ENCODE measurements at places on chromosomes 2 and 18.

DNA sequence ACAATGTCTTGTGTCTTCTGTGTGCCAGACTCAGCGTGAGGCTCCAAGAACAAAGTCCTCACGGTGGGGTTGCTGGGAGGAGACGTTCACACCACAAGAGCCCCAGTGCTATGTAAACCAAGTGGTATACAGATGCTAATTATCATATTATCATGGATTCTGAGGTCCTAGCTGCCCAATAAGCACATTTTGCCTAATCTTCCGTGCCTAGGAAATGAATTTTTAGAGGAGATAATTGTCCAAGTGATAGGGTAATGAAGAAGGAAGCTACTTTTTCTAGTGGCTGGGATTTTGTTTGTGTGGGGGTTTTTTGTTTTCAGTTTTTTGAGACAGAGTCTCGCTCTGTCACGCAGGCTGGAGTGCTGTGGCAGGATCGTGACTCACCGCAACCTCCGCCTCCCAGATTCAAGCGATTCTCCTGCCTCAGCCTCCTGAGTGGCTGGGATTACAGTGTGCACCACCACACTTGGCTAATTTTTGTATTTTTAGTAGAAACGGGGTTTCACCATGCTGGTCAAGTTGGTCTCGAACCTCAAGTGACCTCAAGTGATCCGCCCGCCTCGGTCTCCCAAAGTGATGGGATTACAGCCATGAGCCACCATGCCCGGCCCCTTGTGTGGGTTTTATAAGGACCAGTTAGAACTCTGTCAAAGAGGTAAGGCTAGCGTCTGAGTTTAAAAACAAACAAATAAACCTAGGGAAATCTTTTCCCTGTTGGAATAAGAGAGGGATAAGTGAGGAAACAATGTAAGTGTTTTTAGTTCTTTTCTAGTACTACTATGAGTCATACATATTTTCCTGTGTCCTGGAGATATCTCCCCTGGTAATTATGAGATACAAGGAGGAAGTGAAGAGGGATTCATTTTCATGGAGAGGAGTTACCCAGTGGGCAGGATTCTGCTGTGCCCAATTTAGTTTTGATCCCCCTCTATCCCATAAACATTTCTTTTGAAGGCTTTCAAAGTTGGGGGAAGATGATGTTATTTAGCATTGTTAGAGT, 9.5 kb upstream of the SMAD7 start:
- DNase-seq, result no peak

GRCh38 chr18:48265328-48265727, 143.9 kb downstream of the ZBTB7C start:
- no peak for DNase-seq

DNA sequence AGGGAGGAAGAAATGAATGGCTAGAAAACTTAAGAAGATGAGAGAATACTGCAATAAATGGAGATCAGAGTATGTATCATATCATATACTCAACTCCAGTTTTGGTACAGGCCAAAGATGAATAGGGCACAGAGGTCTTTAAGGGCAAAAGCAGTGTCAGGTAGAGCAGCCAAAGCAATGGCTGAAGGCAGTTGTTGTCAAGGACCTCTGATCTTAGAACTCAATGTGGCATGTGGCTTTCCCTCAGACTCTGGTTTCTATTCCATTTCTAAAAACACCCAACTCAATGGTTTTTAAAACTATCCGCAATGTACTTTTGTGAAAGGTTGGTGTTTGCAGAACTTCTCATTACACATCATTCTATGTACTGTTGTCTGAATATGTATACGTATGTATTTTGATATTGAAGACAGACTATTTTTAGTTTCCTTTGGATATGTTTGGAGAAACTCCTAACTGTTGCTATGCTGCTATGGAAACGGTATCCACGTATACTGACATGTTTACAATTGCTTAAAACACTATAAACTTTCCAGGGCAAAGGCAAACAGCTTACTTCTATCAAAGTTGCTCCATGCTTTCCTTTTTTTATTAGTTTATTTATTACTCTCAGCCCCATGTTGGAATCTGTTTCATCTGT, 58.1 kb upstream of the PELI1 start:
- DNase-seq, result no peak

DNA sequence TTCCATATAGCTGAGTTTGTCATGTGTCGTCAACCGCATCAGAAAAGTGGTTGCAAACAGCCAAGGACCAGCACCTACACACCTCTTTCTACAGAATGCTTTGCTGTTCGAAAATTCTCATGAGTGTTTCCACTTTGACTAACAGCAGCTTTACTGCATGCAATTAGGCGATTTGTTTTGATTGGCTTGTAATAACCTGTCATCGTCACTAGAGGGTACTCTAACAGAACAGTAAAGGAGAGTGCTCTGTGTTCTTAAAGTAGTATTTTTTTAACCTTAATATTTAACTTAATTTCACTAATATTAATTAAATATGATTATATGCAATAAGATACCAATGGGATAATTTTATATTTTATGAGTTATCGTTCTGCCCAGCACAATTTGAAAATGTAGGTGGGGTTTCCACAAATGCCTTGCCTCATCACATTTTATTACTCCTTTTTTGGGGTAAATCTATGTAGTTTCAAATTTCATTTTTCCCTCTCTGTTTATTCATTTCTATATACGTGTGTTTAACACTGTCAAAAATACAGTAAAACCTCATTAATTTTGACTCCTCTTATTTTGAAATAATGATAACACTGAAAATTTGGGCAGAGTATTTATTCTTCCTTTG, 502.2 kb downstream of the NRXN1 start:
- no peak for DNase-seq

DNA sequence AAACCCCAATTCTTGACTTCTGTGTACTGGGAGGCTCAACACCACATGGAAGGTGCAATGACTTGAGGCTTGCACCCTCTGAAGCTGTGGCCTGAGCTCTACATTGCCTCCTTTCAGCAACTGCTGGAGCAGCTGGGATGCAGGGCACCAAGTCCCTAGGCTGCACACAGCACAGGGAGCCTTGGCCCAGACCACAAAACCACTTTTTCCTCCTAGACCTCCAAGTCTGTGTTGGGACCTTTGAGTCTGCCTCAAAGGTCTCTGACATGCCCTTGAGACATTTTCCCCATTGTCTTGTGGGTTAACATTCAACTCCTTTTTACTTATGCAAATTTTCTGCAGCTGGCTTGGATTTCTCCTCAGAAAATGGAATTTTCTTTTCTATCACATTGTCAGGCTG, 62.6 kb upstream of the KCNE4 start:
- DNase-seq, result no peak

DNA sequence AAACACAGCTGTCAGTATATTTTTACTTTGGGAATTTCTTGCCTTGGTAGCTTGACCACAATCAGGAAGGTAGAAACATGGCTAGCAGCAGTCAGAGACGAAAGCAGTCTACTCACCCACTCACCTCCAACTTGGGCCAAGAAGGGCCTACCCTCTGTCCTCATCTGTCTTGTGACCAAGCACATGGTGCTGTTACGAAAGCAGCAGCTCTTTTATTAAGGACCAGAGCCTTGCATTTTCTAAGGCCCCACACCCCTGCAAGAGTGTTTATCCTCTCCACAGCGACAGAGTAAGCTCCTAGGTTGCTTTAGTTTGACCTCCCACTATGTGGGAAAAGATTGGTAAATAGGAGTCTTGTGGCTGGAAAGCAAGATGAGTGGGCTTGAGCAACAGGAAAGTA, 31.3 kb upstream of the MSTN start:
- no peak for DNase-seq

GRCh38 chr2:143150287-143150686, 21.1 kb downstream of the ARHGAP15 start:
- DNase-seq, result no peak

- no peak for DNase-seq
These were observed 115.8 kb downstream of the C2orf74 start for GRCh38 chr2:61277756-61278155.

GRCh38 chr2:72145658-72146329, 1.9 kb downstream of the CYP26B1 start:
- DNase-seq, result no peak

- no peak for DNase-seq
These were observed 89.1 kb downstream of the ZEB2 start for GRCh38 chr2:144430722-144431391.

DNA sequence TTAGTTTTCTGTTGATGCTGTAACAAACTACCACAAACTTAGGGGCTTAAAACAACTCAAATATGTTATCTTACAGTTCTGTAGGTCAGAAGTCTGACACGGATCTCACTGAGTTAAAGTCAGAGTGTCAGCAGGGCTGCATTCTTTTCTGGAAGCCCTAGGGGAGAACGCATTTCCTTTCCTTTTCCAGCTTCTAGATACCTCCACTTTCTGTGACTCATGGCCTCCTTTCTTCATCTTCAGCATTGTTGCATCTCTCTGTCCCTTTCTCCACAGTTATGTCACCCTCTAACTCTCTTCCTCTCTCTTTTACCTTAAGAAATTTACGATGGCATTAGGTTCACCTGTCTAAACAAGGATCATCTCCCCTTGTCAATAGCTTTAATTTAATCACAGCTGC, 13.3 kb upstream of the PPP4R1 start:
- no peak for DNase-seq

DNA sequence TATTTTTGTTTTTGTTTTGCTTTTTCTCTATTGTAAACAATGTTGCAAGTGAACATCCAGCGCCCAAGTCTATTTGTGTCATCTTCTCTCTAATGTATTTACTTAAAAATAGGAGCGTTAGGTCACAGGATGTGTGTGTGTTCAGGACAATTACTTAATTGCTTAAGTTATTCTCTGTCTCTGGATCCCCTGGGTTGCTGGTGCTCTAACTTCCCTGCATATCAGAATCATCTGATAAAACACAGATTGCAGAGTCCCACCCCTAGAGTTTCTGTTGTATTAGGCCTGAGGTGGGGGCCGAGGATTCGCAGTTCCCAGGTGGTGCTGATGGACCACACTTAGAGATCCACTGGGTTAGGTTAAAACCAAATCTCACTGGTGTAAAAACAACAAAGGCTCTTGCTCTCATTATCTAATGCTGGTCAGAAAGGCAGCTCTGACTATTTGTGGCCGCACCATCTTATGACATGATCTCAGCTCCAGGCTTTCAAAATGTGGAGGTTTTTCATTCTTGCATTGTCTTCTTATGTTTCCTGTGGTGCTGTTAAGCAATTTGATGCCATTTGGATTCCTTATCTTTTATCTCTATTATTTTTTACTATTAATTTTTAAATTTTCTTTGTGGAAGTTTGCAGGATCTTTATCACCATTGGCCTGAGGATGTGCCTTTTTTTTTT, 87.7 kb downstream of the CLIP4 start:
- no peak for DNase-seq

- DNase-seq, result no peak
These were observed 146.5 kb downstream of the AGAP1 start for GRCh38 chr2:235640377-235640776.

- DNase-seq, result no peak
These were observed 247.3 kb downstream of the SH3BP4 start for GRCh38 chr2:235199128-235199527.

- DNase-seq, result no peak
These were observed 329.3 kb downstream of the INSIG2 start for GRCh38 chr2:118417406-118418120.

DNA sequence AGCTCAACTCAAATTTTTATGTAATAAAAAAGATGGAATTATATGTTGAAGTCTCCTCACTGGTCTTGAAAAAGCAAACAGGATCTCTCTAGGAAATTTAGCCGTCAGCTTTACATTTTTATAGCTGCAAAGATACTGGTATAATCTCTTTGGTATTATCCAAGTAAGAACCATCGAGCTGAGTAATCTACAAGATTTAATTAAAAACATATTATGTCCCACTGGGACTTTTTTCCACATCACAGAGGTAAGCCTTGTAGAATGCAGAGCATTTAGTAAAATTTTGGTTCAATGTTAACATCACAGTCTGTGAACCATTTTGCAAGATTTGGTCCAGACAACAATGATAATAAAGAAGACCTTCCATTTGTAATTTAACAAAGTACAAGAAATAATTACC, 162.6 kb upstream of the SLC39A10 start:
- DNase-seq, result no peak

DNA sequence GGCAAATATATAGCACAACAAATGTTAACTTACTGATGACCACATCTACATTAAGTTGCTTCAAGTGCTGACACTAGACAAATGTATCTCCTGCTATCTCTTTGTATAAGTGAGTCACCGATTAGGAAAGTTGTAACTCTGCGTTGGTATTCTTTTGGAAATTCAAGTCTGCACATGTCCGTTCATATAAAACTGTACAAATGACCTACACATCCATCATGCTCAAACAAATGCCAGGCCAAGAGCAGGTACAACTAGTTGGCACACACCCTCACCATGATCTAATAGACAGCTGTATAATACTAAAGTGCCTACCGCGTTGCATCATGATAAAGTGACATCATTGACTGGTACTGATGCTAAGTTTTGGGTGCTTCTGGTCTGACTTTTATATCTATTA, 141.1 kb downstream of the RBMS1 start:
- DNase-seq, result no peak

DNA sequence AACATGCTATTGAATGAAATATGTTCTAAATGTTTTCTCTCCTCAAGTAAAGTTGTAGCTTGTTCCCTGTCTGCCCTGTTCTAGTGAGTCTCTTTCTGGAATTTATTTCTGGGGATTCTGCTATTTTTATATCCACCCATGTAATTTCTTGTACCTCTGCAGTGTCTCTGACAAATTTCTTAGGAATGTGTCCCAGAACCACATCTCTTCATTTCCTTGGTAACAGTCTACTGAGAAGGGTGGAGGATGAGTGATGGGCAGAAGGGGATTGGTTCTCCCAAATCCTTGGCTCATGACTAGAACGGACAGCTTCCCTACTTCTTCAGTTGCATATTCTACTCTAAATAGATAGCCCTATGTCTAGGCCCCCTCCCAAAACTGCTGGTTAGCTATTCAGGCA, 490.6 kb upstream of the LINC00305 start:
- no peak for DNase-seq

DNA sequence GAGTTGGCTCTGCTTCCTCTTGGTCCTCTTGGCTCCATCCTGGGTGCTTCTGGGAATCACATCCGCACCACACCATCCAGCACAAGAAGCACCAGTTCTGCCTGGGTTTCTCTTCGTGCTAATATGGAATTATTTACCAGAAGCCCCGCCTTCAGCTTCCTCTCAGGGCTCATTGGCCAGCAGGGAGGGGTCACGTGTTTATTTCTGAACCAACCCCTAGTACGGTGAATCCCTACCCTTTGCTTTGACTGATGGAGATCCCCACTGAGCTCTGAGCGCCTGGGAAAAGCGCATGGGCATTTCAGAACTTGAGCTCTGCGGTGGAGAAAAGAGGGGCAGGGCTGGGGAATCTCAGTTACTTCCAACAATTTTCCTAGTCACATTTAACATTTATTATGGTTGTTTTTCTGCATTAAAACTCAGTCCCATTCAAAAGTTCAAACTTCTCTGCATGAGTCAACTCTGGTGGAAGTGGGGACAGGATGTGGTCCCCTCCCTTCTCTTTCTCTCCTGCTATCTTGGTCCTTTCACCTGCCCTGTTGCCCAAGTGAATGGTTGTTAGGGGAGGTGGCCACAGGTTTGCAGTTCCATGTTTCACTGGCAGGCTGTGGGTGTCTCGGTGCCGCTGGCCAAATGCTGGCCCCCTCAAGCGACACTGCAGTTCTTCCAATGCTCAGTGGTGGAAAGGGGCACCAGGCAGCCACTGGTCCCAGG, 76.4 kb upstream of the TTC39C start:
- DNase-seq, result no peak

GRCh38 chr2:96225016-96225533, 16.4 kb upstream of the STARD7 start:
- no peak for DNase-seq

Data from stimulated activated CD8-positive, alpha-beta memory T cell treated with anti-CD3 and anti-CD28 coated beads, Interleukin-15, amount 100 ng/mL, for 48 hours (primary cell).